ENCODE measurements at places on chromosomes 3 and 15.

- DNase-seq = no peak
Measured at GRCh38 chr15:38144921-38145320, 107.7 kb upstream of the SPRED1 start.

DNA sequence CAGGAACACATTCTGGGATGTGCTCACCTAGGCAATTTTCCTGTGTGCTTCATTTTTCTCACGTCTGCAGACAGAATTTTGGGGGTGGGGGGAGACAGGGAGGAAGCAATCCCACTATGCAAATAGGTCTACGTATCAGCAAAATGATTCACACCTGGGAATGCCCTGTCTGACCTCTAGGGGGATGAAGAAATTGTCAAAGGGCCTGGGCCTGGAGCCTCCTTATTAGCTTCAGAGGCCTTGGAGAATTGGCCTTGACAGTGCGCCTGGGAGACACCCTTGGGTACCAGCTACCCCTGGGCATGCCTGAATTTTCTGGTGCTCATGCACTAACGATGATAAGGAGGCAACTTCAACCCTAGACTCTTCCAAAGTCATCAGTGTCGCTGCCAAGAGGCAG is 207.5 kb downstream of the CADPS start:
- no peak for DNase-seq

DNA sequence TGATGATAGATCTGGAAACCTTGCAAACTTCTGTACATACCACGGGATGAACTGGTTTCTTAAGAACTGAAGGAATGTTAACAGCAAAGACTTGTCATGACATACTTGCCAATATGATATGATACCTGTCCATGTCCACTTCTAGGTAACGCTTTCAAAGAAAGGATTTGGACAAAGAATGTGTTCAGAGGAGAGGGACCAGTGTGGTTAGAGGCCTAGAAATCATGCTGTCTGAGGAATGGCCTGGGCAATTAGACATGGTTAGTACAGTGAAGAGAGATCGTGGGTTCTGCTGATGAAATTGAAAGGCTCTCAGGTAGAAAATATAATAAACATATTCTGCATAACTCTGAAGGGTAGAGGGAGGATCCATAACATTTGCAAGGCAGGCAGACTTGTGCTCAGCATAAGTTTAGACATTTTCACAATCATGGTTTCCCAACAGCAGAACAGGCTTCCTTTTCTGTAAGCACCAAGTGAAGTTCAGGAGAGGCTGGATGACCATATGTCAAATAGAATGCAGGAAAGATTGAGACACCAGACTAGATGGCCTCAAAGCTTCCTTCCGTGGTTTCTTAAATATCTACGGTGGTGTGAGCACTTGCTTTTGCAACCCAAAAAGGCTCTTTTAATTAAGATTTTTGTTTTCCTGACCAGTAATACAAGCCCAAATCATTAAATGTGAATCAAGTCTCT is 39.9 kb downstream of the TGFBR2 start:
- no peak for DNase-seq

DNA sequence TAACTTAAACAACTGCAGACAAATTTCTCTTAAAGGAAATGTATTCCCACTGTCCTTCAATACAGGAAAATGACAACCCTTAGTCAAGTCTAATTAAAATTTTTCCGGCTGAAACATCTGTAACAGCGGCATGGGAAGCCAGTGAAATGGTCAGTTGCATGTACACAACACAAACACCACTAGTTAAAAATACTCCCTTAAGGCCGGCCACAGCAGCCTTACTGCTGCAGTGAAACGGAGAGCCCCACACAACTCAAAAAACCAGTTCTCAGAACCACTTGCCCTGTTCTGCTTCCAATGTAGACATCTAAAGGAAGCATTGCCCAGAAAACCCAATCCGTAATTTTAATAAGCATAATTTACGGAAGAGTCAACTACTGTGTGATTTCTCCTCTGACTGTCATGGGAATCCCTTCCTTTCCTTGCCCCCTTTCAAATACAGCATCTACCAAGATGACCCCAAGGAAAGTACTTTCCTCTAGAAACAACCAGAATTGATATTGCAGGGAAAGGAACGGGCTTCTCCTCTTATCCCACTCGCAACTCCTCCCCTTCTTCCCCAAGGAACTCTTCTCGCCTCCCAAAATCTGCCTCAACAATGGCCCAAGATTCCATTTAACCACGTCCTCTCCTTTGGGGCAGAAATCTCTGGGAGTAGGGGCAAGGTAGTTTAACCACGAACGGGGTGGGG is 1.6 kb downstream of the FBN1 start:
- DNase-seq = no peak
